BJ (cell line): ENCODE measurements at places on chromosomes 3 and 15.

DNA sequence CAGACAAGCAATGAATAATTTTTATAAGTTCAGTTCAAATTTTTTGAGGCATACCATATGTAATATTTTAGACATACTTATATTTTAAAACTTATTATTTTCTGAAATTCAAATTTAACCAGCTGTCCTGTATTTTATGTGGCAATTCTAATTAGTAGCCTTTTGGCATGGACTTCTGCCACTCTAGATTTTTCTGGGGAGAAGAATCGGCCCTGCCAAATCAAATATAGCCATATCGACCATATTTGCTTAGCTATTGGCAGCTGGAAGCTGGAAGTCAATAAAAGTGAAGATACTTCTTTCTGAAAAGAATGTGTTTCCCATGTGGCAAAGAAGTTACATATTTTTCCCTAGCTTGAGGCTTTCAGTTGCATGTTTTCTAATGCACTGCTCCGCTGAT, 9.4 kb upstream of the RBMS3 start:
- DNase-seq: no peak

GRCh38 chr3:136780741-136781140, 28.6 kb upstream of the STAG1 start:
- DNase-seq: no peak

DNA sequence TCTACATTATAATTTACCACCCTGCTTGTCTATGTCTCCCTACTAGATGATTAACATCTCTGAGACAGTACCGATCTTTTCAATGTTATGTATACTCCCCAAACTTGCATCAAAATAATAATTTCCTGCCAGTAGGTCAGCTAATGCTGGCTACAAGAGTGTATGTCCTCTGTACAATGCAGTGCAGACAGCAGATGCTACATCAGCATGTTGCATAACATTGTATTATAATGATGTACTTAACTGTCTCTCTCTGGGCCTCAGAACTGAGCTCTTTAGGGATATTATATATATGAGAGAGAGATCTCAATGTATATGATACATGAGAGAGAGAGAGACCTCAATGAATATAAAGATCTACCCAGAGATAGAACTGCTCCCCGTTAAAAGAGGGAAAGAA, 456.6 kb downstream of the SHQ1 start:
- DNase-seq: no peak

- no peak for DNase-seq
Measured at GRCh38 chr15:99504823-99505551, 60.8 kb upstream of the MEF2A start.

DNA sequence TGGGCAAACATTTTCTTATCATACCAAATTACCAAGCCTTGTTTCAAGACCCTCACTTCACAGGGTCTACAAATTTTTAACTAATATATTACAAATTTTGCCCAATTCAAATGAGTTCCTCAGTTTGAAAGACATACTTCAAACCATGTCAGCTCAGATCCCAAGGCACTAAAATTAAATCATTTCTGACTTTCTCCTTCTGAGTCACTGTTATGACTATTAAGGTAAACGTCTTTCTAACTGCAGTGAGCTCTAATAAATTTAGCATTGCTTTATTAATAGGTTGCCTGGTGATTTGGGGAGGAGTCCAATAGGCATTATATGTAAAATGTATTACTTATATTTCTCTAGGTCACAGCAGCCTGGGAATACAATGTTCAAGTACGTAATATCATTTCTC, 158.2 kb upstream of the ARHGEF26 start:
- no peak for DNase-seq

DNA sequence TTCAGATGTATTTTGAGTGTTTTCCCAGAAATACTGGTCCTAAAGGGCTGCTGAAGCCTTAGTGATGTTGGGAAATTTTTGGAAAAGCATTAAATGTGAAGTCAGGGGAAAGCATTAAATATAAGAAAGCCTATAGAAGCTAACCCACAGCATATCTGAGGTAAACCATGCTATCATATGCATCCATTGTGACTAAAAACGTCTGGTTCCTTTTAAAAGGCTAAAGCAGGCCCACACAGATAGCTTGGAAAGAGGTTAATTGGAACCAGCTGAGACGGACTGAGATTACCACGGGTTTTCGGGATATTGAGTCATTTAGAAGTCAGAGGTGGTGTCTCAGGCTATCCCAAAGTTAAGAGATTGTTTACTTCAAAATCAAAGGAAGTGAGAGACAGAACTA, 78.2 kb downstream of the CYP19A1 start:
- peak; percentile 55 for DNase-seq

- DNase-seq: no peak
Measured at GRCh38 chr15:93613386-93613785, 524.4 kb upstream of the RGMA start.

GRCh38 chr3:49534581-49535441, 19.5 kb upstream of the BSN start:
- DNase-seq: no peak

- DNase-seq: no peak
Measured at GRCh38 chr15:83065431-83065830, 1.6 kb downstream of the BTBD1 start.

DNA sequence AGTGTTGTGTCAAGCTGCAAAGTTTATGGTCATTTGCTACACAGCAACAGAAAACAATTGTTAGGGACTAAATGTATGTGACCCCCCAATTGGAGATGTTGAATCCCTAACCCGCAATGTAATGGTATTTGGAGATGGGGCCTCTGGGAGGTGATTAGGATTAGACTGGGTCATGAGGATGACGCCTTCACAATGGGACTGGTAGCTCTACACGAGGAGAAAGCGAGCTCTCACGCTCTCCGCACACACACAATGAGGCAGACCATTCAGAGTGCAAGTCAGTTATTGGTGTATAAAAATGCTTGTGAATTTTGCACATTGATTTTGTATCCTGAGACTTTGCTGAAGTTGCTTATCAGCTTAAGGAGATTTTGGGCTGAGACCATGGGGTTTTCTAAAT, 116.9 kb upstream of the NSMCE3 start:
- DNase-seq: no peak

DNA sequence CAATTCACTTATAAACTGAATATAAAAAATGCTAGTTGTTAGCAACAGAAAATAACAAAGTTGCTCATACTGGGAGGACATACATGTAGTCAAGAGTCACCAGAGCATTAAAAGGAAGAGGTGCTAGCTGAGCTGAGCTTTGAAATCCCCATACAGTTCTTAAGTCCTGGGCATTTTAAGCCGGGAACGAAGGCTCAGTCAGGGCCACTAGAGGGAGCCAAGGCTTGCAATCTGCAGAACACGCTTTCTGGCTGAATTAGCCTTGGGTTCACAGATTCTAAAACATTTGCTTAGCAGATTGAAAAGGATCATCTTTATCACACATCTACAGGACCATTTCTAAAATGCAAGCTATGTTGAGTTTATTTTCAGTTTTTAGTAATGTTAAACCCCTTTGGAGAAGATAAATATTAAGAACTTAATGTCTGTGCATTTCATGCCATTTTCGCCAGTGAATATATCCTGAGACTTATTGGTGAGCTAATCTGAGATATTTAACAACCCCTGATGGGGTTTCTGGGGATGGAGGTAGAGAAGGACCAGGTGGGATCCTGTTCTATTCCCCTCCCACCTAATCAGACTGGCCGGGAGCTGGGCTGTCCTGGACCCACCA, 26.3 kb upstream of the MNS1 start:
- peak; percentile 18 for DNase-seq

GRCh38 chr3:191369616-191370010, 39.3 kb upstream of the UTS2B start:
- no peak for DNase-seq

DNA sequence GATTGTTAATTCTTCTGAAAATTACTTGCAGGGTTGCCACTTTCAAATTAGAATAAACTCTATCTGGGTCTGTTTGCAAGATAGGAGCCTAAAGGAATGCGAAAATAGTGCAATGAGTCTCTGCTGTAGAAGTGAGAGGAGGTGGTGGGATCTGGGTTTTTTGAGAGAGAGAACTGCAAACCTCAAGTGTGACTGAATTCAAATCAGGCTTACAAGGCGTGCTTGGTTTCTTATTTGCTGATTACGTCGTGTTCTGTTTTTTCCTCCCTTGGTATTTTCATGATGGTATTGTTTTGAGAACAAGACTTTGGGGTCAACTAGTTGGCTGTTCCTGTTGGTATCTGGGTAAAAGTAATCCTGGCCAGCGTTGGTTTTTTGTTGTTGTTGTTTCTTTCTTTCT, 490.9 kb upstream of the CFAP20DC start:
- DNase-seq: no peak

DNA sequence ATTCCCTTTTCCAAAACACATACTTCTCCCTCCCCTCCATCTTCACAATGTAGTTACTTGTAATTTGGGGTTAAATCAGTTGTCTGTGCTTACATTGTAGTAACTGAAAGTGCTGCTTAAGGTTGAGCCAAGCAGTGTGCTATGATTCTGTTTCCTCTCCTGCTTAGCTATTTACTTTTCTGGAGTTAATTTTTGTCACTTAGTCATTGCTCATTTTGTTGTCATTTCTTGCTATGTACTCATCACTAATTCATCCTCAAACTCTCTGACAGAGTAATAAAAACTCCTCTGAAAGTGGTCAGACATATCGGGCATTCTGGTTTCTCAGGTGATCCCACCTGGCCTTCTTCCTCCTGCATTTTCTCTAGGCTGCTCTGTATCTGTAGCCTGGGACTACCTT, 80.7 kb downstream of the PPARG start:
- DNase-seq: no peak

DNA sequence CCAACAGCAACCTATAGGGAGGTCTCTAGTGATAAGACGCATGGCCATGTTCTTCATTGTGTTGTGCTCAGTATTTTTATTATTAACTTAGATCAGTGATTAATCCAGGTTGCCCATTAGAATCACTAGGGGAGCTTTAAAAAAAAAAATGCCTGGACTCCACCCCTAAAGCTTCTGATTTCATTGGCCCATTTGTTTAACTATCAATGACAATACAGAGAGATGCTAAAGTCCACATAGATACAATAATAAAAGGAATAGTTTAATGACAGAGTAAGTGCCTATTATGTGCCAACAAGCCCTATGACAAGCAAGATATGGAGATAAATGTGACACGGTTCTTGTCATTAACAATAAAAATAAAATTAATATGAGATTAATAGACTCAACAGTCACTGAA, 55.8 kb downstream of the ATP8B4 start:
- DNase-seq: no peak

DNA sequence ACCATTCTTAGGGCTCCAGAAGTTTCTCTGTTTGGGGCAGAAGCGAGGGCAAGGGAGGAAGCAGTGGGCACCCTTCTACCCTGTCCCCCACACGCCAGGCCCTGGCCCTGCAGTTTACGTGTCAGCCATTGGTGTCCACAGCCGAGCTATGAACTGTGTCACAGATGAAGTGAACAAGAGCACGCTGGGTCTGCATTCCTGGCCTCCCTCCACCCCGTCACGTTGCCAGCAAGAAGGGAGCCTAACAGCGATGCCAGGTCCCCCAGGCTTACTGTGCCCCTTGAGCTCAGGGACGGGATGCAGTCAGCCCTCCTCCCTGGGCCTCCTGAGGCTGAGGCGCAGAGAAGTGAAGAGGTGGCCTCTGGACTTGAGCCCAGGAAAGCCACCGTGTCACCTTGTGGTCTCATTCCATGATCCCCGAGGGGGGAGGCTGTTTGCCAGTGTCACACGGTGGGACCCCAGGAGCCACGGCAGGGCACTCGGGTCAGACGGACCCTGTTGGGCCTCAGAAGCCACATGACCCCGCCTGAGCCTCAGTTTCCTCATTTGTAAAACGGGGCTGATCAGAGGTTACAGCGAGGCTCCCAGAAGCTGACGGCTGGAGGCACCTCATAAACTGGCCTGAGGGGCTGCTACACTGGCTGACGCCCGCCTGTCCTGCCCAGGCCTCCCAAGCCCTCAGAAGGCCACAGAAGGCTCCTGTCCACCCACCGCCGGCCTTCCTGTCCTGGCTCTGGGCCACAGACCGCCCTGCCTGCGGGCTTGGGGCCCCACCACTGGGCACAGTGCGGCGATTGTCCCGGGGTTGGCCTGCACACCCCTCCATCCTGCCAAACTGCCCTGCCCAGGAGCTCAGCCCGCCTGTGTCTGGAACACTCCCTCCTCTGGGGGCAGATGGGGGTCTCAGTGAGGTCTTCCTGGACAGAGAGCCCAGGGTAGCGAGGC, 18.6 kb downstream of the IQSEC1 start:
- DNase-seq: no peak

- DNase-seq: no peak
Measured at GRCh38 chr15:101114166-101114565, 137.7 kb downstream of the CHSY1 start.

DNA sequence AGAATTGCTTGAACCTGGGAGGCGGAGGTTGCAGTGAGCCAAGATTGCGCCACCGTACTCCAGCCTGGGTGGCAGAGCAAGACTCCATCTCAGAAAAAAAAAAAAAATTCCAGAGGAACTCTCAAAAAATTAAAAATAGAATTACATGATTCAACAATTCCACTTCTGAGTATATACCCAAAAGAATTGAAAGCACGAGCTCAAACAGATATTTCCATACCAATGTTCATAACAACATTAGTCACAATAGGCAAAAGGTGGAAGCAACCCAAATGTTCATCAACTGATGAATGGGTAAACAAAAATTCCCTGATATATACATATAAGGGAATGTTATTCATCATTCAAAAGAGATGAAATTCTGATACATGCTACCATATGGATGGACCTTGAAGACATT, 16.9 kb upstream of the MORF4L1 start:
- no peak for DNase-seq

DNA sequence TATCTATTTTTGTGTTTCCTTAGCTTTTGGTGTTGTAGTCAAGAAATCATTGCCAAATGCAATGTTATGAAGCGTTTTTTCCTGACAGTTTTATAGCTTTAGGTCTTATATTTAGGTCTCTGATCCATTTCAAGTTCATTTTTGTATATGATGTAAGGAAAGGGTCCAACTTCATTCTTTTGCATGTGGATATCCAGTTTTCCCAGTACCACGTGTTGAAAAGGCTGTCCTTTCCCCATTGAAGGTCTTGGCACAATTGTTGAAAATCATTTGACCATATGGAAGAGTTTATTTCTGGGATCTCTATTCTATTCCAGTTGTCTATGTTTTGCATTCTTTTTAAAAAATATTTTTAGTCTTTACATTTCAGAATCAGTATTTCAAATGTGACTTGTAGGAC, 14.6 kb upstream of the SNRPN start:
- no peak for DNase-seq

- DNase-seq: no peak
Measured at GRCh38 chr15:59244337-59244736, 37.7 kb downstream of the LDHAL6B start.
